NCI-H748 treated with DMSO at 0.1 percent for 48 hours (cell line): ENCODE measurements at places on chromosomes 6 and 20.

DNA sequence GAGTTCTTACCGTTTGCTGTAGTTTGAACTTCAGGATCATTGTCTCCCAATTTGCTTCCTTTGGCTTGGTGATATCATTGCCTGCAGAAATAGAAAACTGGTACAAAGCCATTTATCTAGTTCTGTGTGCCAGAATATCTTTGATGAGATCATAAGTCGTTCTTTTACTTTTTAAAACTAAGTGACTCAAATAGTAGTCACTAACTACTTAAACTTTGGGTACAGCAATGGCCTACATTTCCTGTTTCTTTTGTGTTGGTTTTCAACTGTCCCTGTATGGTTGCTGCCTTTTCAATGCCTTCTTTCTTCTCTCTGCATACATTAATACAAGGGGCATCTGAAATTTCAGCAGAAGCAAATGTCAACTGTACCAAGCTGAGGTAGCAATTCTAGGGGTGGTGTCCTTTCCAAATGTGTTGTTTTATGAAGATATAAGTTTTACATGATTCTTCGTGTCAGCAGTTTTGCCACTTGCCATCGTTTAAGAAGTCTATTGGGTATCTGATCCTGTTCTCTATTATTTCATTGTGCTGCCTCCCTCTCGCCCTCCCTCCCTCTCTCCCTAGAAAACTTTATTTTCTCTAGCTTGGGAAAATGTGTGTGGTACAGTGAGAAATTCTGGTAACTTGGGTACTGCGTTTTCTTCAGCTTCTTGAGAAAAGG is 238.5 kb downstream of the FARS2 start:
- no peak for DNase-seq

- no peak for DNase-seq
Observed at GRCh38 chr6:111212625-111213024, 125.3 kb downstream of the SLC16A10 start.

DNA sequence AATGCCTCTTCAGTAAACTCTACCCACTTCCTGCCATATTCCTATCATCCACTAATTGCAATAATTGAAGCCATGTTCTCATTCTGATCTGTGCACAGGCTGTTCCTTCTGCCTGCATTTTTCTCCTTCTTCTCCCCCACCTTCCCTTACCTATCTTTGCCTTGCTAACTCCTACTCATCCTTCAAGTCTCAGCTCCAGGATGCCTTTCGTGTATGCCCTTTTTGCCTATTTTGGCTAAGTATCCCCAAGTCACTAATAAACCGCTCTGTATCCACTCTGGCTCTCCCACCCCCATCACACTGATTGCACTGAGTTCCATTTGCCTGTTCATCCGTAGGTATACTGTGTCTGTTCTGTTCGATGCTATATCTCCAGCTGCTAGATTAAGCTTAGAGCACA is 6.3 kb upstream of the RPN2 start:
- DNase-seq: no peak

- no peak for DNase-seq
Observed at GRCh38 chr6:90401933-90402830, 105.5 kb upstream of the BACH2 start.

DNA sequence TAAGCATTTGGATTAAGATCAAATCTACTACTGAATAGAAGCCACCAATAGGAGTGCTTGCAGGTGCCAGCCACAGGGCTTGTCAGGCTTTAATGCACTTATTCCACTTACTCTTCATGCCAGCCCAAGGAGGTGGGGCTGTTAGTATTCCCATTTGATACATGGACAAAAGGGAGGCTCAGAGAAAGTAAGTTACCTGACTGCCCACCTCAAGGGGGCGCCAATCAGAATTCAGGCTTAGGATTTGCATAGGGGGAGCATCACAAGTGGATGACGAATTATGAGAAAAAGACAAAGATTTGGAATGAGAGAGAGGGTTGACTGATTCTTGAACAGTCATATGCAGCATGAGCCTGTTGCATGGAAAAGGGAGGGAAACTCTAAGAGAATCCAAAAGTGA is 188.4 kb upstream of the TSHZ2 start:
- DNase-seq: no peak

DNA sequence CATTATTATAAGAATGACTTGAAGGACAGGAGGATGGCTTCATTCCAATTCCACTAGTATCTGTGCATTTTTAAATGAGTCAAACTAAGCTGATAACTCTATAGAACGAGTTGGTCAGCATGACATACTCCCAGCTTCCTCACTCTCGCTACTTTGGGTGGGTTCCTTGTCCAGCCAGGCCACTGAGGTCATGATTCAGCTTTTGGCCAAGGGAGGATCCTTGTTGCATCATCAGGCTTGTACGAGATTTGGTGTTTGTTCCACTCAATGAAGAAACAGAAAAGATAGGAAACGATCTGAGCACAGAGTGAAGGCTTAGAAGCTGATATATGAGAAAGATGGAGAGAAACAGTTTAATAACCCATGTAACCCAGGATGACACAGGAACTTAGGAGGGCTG is 19.8 kb downstream of the NEDD9 start:
- DNase-seq: no peak
